ENCODE measurements at places on chromosomes 6 and 20.

GRCh38 chr6:144343701-144344428 lies 58.7 kb downstream of the UTRN start:
- DNase-seq = peak; percentile 60

- DNase-seq = peak; percentile 44
These were observed 21.5 kb downstream of the COL9A3 start for GRCh38 chr20:62838128-62838891.

DNA sequence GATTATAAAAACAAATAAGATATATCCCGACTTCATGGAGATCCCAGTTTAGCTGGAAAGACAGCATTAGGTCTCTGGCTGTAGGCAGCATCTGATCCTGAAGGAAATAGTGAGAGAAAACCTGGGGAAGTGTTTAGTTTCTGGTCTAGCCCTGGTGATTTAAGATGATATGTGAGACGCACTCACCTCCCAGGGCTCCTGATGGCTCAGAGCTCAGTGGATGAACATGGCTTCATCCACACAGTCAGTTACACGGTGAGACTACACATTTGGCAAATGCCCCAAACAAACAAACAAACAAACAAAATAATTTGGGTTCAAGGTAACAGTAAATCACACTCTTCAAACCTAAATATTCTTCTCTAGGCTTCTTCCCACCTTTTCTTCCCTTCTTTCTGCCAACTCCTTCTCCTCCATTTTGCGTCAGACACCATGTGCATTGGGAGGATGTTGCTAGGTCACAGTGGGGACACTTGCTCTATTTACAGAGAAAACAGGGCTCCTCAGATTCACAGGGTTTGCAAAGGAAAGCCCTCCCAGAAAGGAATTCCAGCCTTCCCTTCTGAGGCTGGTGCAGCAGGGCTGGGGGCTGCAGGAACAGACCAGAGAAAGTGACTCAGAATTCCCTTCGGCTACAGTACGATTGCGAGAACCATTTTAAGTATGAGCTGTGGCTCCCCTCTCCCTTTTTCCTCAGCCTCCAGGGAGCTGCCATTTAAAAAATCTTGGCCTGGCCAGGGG lies 59.6 kb upstream of the SALL4 start:
- DNase-seq = no peak

DNA sequence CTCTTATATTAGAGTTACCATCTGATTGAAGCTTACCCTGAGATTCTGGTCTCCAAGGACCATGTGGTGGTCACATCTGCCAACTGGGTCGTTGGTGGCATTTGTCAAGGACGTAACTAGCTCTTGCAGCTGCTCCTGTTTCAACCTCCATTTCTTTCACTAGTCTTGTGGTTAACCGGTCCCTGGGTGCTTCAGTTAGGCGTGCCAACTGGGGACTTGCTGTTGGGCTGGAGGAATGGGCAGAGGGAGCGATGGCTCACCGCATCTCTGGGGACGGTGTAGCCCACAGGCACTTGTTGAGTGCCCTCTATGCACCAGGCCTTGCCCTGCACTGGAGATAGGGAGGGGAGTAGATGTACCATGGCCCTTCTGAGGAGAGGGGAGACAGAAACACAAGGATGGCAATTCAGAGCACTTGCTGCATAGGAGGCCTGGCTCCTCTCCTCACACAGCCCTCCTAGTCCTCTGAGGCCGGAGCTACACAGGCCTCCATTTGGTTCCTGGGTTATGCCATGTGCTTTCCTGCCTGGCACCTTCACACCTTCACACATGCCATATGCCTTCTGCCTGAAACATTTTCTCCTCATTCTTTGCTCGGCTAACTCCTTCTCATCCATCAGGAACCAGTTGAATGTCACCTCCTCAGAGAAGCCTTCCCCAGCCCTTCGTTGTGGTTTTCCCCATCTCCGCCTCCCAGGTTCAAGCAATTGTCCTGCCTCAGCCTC lies 20.0 kb upstream of the ASXL1 start:
- DNase-seq = no peak

- peak; percentile 13 for DNase-seq
These were observed 1.6 kb downstream of the SCAND1 start for GRCh38 chr20:35952480-35953386.

- no peak for DNase-seq
These were observed 73.6 kb upstream of the TRAF3IP2 start for GRCh38 chr6:111679126-111679858.

DNA sequence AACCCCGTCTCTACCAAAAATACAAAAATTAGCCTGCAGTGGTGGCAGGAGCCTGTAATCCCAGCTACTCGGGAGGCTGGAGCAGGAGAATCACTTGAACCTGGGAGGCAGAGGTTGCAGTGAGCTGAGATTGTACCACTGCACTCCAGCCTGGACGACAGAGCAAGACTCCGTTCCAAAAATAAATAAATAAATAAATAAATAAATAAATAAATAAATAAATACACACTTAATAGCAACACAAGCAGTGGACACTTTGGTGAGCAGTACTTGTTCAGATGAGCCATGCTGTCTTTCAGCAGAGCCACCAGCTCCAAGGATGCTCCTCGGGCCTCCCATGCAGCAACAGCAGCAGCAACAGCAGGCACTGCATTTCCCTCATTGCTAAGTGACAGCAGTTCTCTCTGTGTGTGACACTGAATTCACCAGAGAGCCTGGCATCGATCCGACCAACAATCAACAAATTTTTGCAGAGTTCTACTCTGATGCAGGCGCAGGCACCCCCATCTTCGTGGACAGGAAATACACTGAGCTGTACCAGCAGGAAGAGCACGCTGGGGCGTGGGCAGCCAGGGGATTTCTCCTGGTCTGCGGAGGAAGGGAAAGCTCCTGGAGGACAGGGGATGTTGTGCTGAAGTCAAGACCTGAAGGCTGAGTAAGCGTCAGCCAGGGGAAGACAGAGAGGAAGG lies 54.0 kb upstream of the SNX9 start:
- peak; percentile 55 for DNase-seq

GRCh38 chr6:11675601-11676000 lies 103.0 kb downstream of the ADTRP start:
- DNase-seq = peak; percentile 15

DNA sequence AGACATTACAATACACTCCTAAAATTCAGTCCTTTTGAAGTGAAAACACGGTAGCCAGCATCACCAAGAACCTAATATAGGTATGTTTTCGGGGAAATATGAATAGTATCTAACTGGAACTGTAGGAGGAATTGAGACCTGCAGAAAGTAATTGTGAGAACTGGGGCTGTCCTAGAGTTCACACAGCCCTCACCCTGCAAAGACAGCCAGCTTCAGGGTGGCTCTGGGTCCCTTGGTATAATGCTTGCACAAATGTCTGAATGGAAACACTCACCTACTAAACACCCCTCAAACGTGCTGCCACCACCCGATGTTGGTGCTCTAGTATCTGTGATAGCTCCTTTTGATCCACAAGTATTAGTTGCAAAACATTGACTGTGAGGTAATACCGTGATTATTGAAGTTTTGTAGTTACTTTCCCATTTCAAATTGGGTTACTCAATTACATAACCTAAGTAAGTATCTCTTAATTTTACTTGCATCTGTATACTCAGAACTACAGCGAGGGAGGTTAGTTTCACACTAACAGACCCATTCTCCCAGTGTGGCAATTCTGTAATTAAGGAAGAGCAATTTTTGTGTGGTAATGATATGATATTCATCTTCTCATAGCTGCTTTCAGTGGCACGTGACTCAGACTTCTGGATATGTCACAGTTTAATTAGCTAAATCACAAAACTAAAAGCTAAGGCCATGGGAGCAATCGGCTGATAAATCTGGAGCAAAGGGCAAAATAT lies 129.5 kb downstream of the INSM1 start:
- DNase-seq = peak; percentile 53

DNA sequence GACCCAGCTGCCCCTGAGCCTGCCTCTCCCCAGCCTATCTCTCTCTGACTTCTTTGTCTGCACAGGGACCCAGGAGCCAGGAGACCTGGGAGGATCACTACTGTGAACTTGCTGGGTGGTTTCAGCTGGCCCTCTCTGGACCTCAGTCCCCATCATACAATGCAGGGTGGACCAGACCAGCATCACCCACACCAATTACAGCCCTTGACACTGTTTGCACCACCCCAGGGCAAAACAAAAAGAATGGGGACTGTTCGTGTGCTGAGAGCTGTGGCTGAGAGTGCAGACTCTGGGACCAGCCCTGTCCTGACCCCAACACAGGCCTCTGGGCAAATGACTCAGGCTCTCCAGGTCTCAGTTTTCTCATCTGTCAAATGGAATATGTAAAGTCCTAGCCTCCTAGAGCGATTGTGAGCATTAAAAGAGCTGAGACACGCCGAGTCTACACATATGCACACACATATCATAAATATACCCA lies 25.4 kb downstream of the PTGIS start:
- no peak for DNase-seq

GRCh38 chr20:19284400-19285178 lies 72.1 kb downstream of the SLC24A3 start:
- DNase-seq = no peak

DNA sequence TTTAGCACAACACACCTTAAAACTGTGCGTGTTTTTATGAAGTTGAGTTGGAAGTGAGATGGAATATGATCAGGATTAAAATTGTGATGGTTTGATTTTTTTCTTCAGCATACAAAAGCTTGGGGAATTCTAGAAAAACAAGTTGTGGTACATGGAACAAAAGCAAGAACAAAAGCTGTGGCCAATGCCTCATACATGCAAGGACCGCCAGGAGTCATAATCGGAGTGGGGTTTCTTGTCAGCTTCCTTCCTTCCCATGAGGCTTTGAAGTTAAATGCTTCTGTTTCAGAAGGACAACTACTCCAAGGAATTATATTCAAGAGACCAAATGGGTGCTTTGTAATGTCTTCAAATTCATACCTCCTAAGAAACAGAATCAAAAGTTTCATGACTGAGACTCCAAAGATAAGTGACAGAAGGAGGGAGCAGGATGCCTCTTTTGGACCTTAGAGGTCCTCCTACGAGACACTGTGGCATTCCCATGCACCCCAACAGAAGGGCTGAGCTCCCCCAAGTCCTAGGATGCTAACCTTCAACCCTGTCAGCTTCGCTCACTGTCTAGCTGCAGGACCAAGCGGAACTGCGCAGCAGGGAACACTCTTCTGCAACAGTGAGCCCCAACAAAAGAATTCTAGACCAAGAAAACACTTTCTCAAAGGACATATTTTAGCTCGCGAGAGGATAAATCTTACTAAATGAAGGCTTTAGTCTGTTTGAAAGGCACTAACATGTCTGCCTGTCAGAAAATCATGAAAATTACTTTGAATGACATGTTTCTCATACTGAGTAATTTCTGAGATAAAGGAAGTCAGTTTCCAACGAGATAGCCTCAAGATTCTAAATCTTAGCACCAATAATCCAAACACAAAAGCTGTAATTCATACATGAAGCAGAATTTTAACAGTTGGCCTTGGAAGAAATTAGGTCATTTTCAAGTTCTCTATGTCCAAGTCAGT lies 108.5 kb upstream of the NHSL1 start:
- DNase-seq = no peak

GRCh38 chr6:117309069-117309468 lies 43.7 kb downstream of the VGLL2 start:
- DNase-seq = no peak

- peak; percentile 73 for DNase-seq
These were observed 302.5 kb downstream of the DHX35 start for GRCh38 chr20:39264506-39265172.

DNA sequence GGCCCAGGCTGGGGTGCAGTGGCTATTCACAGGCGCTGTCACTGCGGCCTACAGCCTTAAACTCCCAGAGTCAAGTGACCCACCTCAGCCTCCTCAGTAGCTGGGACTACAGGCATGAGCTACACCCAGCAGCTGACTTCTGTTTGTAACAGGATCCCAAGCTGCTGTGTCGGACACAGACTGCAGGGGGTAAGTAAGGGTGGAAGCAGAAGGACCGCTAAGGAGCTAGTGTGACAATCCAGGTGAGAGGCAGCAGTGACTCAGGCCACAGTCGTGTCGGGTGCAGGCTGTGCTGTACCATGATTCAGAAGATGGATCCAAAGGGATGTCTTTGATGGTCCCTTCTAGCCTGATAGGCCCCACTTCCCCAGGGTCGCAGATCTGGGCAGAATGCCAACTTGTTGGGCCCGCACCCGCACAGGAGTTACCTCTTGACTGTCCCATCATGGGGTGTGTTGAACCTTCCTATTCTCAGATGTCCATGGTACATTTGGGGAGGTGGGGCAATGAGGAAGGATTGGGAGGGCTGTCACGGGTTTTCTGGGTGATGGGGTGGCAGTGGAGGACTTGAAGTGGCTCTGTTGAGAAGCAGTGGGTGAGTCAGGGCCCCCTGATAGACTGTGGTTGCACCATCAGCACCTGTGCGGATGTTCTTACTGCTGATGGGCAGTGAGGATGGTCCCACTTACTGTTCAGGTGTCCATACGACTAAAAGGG lies 25.3 kb downstream of the AAR2 start:
- no peak for DNase-seq

DNA sequence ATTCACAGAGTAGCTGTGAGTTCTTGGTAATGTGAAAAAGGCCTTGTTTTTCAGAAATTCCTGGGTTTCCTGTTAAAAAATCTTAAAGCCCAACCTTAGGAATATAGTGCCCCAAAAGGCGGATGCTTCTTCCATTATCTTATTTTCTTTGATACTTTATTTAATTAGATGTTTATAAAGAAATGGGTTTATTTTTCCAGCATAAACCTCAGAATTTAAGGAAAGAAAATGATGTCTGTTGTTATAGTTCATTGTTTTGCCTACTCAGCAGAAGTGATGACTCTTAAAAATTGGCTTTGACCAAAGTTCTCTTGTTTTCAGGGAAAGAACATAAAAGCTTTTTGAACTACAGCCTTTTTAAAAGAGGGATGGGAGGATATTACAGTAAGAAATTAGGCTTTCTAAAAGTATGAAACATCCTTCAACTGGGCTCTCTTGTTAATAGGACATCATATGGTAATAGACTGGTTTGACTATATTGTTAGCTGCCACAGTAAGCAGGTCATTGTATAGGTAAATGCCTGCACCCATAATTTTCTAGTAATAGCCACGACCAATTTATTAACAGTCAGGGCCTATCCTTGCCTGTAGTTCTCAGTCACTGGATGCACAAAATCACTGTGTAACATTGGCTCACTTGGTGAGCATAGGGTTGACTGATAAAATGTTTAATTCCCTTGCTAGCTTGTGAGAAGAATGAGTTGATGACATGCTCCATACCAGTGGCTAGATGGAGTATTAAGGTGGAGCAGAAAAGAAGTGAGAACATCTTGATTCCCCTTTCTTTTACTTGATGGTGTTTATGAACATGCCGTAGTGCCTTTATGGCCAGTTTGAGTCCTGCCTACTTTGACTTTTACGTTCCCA lies 5.2 kb downstream of the SRSF6 start:
- no peak for DNase-seq

DNA sequence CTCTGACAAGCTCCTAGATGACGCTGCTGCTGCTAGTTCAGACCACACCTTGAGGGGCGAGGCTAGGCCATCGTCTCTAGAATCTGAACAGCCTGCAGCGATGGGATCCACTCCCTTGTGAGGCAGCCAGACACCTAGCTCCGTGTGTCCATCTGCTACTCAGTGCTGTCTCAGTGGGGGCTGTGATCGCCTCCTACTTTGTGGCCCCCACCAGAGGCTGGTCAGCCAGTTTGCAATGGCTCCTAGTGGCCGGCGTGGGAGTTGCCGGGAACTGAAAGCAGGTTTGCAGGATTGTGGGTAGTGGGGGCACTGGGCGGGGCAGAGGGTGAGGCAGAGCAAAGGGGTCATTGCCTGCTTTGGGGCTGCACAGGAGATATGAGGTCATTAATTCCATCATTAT lies 2.8 kb downstream of the CCN5 start:
- no peak for DNase-seq

Measured in activated CD4-positive, alpha-beta T cell treated with anti-CD3 and anti-CD28 coated beads for 36 hours (primary cell).